Fibroblast of skin of right biceps (primary cell): ENCODE measurements at places on chromosomes 4 and X.

DNA sequence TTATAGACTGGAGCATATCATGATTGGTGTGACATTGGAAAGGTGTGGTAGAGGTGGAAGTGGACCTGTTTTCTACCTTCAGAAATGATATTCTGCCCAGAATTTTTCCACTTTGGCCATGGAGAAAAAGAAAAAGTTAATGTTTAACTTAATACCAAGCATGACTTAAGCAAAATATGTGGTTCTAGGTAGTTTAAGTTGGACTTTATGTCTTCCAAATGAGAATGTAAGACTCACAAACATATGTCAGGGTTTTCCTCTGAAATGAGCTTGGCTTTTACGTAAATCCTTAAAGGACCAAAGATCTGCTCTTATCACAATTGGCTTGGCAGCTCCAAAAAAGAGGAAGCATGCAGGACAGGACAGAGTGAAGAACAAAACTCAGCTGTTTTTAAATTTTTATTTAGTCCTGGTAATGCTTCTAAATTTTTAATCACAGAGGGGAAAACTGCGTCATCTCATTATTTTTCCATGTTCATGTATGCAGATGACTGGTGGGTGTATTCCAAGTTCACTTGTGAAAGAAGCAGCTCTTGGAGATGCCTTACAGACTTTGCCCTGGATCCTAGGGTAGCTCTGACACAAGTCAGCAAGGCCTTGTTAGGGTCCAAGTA, 98.2 kb downstream of the ANK2 start:
- DNase-seq = no peak

DNA sequence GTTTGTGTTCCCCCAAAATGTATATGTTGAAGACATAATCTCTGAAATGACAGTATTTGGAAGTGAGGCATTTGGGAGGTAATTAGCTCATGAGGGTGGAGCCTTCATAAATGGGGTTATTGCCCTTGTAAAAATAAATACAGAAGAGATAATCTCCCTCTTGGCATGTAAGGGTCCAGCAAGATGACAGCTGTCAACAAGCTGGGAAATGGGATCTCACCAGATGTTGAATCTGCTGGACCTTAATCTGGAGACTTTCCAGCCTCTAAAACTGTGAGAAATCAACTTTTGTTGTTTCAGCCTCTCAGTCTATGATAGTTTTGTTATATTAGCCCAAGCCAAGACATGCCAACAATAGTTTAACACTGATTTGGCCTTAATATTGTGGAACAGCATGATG, 438.2 kb upstream of the PCDH7 start:
- no peak for DNase-seq

DNA sequence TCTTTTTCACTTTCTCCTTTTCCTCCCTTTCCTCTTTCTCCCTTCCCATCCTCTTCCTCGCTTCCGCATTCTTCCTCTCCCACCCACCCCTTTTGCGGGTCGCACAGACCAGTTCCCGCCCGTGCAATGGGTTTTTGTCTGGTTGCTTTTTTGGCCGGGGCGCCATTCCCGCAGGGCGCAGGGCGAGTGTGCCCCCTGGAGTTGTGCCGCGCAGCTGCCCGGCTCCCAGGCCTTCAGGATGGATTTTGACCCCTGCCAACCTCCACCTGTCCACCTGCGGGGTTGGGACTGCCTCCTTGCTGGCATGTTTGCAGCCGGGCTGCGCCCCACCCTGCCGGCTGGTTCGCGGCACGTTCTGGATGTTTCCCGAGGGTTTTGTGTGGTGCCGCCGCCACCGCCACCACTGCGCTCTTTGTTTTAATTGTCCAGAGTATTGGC, 578 bp upstream of the SEL1L3 start:
- DNase-seq = no peak

DNA sequence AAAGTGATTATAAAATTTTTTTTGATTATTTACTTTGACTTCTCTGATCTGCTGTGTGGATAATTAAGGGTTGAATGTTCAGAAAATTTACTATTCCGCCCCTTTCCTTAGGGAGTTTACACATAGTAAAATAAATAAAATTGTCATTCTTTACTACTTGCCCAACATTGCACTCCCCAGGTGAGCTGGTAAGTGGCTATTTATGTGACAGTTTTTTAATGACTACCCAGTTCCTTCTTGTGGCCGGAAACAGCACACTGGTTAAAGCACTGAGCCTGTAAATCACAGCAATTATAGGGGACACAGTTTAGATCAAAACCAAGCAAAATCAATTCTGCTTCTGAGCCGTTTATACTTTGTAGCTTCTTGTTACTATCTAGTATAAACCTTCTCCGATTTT, 158.1 kb downstream of the FHIP1A start:
- no peak for DNase-seq

- DNase-seq = no peak
Observed at GRCh38 chrX:20394451-20394850, 127.7 kb upstream of the RPS6KA3 start.

GRCh38 chr4:30386266-30386895, 333.8 kb upstream of the PCDH7 start:
- DNase-seq = peak; percentile 38

DNA sequence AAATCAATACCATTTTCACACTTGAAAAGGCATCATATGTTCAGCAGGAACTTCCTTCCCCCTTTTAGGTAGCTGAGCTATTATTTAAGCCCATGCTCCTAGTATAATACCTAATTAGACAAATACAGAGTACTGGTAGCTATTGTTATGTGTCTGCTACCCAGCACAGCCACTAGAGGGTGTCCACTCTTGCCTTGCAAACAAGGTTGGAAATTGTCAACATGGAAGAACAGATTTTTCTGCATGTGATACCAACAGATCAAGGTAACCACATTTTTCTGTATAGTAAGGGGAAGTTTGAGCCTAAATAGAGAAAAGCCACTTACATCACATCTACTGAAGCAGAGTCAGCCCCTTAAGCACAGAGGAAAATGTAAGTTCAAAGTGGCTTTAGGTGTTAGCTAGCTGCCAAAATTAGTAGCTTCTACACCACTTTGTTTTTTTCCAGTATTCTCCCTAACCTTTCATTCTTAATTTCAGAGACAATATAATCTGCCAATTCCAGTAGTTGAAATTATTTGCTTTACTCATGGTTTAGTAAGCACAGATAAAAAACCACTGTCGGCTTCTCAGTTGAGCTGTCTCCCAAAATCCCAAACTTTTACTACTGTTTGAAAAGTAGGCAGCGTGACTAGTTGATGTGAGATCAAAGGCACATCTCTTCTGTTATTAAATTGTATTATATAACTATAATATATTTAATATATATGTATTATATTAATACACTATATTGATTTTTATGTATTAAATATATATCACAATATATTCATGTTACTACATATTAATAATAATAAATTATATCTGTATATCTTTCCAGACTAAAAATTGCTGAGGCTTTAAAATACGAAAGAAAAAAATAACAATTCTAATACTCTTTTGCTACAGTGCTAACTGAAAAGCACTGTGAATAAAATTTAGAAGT, 38.2 kb downstream of the EDNRA start:
- peak; percentile 72 for DNase-seq
